Activated naive CD4-positive, alpha-beta T cell (primary cell): ENCODE measurements at places on chromosomes 3 and 15.

GRCh38 chr3:169660709-169661360 lies 2.7 kb downstream of the MECOM start:
- DNase-seq = no peak

DNA sequence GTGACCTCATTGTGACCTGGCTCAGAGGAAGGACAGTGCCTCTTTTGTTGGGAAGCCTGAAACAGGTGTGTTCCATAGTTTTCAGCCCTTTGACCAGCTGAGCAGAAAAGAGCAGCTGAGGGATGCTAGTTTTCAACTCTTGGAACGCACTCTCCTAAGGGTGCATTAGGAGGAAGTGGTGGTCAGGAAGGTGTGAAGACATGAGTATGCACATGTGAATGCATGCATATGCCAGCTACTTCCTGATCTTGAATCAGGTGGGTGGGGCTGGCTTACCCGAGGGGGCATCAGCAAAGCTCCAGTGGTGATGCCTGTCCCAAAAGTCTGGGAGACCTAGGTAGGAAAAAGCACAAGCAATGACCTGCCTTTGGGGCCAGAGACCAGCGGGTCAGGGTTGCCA lies 23.3 kb upstream of the CEMIP start:
- no peak for DNase-seq

DNA sequence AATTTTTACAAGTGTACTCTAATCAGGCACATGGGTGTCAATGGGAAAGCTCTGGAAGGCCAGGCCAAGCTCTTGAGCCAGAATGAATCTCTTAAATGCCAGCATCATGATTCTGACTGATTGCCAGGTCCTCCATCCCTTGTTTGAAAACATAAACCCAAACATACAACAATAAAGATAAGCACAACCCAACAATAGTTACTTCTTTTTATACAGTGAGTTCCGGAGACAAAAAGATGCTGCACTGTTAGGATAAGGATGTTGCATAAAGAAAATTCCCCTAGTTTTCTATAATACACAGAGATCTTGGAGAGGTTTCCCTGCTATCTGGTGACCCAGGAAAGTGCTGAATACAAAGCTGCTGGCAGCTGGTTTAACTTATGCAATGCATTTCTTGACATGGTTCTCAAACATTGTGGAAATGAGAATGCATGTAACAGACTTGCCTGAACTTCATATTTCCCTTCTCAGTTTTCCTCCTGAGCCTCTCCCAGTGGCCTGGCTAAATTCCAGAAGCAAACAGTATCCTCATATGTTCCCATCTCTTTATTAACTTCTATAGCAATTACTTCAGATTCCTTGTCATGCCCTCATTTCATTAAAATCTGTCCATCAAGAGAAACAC lies 180.1 kb upstream of the PRICKLE2 start:
- no peak for DNase-seq

DNA sequence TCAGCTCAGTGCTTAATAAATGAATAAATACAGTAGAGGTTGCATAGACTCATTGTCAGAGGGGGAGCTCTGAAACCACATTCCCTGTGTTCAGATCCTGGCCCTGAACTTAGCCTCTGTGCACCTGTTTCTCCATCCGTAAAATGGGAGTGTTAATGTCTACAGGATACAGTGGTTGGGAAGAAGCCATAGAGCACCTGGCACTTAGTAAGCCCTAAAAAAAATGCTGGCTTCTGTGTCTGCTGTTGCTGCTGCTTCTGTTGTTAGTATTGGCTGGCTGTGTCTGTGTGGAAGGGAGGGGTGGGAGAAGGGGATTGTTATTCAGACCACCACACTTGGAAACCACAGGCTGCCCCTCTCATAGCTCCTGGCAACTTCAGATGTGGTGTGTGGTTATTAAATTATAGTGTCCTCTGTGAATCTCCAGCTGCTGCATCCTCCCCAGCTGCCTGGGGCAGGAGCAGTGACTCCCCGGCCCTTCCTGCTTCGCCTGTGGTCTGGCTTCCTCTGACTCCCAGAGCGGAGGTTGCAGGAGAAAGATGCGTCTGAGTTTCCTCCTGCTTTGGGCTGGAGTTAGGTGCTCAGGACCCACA lies 31.0 kb downstream of the FGD5 start:
- no peak for DNase-seq

- no peak for DNase-seq
Observed at GRCh38 chr3:187521546-187521945, 148.6 kb downstream of the SST start.

GRCh38 chr15:51401872-51402517 lies 60.5 kb downstream of the GLDN start:
- no peak for DNase-seq

GRCh38 chr3:5194801-5195509 lies 7.4 kb downstream of the EDEM1 start:
- DNase-seq = no peak

DNA sequence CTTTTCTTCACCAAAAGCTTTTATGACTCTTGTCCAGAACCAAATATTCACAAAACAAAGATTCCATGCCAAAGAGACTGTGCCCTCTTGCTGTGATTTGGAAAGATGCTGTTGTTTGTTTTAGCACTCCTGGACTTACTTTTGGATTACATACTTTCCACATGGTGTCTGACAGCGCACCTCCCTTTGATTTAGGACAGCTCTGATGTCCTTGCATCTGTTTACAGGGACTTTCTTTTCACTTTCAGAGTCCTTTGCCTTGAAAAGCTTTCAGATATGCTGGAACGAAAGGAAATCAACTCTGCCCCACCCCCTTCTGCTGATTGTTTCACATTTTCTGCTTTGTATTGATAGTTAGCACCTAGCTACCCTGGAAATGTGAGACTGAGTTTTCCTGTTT lies 133.0 kb upstream of the NR2E3 start:
- no peak for DNase-seq

DNA sequence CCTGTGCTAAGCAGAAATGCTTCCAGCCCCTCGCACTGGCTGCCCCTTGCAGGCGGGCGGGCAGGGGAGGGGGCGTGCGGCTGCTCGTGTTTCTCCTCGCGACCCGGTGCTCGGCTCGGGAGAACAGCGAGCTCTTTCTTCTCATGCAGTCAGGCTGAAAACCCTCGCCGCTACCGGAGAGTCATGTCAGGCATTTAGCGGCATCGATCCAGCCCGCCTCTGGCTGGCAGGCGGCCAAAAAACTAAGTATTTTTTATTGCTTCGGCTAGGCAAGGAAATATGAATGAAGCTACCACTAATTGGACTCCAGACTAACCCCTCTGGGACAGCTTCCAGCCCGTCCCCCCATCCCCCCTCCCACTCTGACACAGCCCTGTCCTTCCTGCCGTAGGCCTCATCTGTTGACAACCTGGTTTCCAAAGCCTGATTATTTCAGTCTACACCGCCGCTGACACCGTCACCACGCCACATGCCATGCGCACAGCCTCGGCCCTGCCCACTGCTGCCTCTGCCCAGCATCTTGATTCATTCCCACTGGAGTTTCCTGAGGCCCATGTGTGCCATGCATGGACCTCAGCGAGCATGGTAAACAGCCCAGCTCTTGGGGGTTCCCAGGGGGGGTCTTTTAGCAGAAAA lies 35.3 kb downstream of the TLE3 start:
- no peak for DNase-seq

DNA sequence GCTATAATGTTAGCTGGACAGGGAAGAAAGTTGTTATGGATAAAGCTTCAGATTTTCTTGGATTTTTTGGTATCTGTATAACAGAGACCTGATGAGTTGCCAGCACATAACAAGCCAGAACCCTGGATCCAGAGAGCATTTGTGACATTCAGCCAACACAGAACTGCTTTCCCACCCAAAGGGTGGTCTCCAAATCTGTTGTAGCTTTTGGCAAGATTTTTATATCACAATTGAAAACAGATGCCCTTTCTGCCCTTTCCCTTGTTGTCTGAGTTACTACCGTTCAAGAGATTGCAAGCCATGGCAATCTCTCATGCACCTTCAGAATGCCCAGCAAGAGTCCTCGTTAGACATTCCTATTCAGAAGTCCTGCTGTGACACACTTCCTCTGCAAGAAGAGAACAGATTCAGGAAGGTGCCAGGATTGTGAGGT lies 107.6 kb upstream of the FGF7 start:
- no peak for DNase-seq

DNA sequence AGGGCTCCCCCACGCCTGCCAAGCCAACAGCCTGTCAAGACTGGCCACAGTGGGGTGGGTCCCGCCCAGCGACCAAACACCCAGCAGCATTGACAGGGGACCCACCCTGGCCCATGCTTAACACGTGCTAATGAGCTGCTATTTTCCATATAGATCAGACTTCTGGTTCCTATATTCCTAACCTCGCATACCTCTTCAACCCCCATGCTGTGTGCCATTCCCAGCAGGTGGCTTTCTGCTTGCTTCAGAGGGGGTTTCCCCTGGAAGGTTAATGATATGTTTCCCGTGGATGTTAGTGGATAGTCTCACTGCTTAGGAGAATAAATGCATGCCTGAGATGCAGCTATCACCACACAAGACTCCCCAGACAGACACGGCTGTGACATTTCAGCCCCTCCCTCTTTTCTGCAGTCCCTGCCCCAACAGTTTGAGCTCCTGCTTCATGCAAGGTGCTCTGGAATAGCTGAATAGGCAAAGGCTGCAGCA lies 37.9 kb upstream of the MGLL start:
- no peak for DNase-seq

- DNase-seq = no peak
Observed at GRCh38 chr3:185216607-185216958, 37.3 kb downstream of the EHHADH start.

- DNase-seq = no peak
Observed at GRCh38 chr3:134360046-134360445, 14.2 kb downstream of the AMOTL2 start.

DNA sequence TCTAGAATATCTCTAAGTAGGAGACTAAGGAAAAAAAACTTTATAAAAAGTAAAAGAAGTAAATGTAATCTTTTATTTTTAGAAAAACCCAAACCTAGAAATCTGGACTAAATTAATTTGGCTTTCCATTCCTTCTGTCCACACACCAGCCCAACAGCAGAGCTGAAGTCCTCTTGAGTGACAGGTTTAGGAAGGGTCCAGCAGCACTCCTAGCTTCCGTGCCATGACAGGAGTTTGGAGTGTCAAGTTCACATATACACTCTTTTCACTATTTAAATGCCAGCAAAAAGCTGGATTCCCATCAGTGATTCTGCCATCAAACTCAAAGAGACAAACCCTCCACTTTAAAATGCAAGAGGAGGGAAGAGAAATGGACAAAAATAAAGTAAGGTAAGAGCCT lies 13.1 kb downstream of the PROK2 start:
- DNase-seq = no peak

DNA sequence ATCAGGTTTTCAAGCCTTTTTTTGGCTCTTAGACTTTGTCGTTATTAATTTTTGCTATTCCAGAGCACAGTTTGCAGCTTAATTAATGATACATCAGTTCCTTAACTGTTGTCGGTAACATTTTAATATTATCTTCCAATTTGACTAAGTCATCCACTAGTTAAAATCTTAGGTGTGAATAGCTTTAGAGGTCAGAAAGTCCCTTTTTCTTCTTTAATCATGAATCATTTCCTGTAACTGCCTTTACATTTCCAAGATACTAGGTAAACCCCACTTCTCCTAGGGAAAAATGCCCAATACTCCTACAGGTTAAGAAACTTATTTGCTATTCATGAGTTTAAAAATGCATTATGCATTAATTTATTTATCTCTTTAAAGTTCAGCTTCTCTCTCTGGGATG lies 260.9 kb upstream of the CFAP20DC start:
- DNase-seq = no peak

DNA sequence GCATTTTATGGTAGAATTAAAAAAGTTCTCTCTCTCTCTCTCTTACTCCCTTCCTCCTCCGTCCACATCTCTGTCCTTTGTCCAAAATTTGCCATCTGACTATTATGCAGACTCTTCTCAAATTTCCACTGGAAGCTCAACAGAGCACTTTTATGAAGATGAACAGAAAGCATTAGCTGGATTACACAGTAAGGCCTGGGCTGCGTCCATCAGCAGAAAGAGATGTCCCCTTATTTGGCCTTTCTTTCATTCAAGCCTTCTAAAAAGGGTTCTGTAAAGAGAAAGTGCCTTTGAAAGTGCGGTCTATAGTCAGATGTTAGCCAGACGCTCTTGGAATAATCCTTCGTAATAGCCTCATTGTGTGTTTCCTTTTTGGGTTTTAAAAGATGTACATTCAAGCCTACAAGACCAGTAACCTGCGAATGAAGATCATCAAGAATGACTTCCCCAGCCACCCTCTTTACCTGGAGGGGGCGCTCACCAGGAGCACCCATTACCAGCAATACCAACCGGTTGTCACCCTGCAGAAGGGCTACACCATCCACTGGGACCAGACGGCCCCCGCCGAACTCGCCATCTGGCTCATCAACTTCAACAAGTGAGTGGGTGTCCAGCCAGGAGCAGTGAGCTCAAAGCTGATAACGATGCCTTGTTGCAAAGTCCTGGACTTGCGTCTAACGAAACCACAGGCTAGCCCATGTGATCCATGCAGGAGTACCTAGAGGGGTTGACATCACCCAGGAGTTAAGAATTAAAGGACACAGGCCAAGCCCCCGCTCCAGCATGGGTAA lies 53.1 kb downstream of the MESD start:
- no peak for DNase-seq

- DNase-seq = no peak
Observed at GRCh38 chr15:75051191-75051608, 27.8 kb downstream of the PPCDC start.

DNA sequence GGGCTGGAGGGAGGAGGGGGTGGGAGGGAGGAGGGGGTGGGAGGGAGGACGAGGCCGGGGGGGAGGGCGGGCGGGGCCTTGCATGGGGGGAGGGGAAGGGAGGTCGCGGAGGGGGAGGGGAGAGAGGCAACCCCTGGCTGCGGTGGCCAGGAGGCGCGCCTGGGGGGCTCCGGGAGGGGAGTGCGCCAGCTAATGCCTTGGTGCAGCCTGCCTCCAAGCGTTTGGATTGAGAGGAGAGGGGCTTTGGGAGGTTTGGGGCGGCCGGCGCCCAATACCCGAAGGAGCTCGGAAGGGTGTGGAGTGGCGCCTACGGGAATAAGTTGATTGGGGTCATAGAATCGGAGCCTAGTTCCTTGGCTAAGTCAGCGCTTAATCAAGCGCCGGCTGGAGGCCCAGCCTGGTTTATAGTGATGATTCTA lies 557 bp downstream of the TFG start:
- DNase-seq = peak; percentile 15

- DNase-seq = peak; percentile 13
Observed at GRCh38 chr3:45659661-45660566, 29.3 kb upstream of the SACM1L start.

DNA sequence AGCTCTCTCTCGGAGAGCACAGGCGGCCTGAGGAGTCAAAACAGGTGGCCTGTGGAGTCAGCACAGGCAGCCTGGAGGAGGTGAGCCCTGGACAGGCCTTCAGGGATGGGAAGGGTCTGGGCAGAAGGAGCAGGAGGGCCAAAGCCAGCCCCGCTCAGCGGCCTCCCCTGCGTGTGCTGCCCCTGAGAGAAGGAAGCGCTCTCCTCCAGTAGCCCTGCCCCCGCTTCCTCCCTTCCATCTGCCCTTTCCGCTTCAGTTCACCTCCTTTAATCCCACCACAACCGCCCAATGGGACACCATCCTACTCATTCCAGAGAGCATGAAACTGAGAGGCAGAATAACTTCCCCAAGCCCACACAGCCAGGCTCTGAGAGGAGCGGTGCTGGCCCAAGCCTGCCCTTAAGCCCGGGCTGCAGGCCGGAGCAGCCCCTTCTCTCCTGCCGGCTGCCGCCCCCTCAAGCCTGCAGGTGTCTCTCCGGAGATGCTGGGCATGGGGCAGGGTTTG lies 3.2 kb upstream of the NR2E3 start:
- no peak for DNase-seq
